ENCODE measurements at places on chromosomes 1 and 21.

GRCh38 chr1:19762175-19762779 lies 37.4 kb downstream of the TMCO4 start:
- DNase-seq, result peak; percentile 30

DNA sequence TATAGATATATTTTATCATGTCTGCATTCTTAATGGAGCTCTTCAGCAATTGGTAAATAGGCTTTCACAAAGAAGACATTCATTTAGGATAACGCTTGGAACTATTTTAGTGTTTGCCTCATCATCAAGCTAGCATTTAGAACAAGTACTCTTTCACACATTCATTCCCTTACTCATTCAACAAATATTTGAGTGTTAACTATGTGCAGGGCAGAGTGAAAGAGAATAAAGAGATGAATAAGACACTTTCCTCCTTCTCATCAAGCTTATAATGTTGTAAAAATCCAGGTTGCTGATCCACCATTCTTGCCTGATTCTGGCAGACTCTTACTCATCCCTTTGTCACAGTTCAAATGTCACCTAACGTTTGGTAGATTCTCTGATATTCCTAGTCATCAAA lies 386.3 kb upstream of the BEND5 start:
- no peak for DNase-seq

DNA sequence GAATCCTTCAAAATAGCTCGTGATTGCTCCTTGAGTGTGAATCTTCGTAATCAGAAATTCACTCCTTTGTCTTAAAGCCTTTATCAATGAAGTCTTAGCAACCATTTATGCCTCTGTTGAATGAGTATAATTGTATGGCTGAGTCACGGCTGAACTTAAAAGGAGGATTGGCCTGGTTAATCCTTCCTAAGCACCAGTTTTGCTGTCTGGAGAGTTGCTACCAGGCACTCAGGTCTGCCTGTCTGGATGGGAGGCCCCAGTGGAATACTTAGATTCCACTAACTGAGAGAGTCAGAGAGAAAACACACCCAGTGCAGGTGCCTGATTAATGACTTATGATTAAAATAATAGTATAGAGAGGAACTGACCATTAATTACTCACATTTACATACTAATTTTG lies 7.6 kb upstream of the HHAT start:
- no peak for DNase-seq

DNA sequence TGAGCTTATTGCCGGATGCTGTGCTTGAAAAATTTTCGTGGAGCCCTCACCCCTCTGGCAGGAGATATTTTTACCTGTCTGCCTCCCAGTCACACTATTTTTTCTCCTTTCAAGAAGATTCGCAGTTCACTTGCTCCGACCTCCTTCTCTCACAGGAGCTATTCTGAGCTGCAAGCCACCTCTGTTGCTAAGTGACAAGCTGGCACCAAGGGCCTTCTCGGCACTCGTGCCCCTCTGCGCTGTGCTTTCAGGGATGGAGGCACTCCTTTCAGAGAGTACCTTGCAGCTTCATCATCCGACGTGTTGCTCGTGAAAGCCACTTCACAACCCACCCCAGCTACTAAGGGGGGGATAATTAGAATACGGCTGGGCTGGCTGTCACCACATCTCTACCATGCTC lies 11.6 kb downstream of the SLC6A17 start:
- no peak for DNase-seq

DNA sequence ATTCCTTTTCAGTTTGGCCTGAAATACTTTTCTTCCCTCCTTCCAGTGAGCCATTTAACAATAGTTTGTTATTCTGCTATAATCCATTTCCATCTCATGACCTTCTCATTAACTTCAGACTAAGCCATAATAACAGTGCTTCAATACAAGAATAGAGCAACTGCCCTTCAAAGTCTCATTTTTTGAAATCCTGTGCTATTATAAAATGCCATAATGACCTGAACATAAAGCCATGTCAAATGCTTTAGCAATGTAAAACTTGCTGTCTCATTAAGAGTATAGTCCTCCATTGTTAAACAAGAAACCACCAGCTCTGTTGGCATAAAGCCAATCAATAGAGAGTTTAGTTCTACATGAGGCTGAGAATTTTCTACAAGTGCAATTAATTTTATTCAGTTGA lies 9.6 kb upstream of the PIGK start:
- no peak for DNase-seq

- peak; percentile 22 for DNase-seq
These were observed 6.1 kb upstream of the MTF1 start for GRCh38 chr1:37865348-37866120.

- DNase-seq, result no peak
These were observed 155.4 kb downstream of the URB2 start for GRCh38 chr1:229781453-229781852.

DNA sequence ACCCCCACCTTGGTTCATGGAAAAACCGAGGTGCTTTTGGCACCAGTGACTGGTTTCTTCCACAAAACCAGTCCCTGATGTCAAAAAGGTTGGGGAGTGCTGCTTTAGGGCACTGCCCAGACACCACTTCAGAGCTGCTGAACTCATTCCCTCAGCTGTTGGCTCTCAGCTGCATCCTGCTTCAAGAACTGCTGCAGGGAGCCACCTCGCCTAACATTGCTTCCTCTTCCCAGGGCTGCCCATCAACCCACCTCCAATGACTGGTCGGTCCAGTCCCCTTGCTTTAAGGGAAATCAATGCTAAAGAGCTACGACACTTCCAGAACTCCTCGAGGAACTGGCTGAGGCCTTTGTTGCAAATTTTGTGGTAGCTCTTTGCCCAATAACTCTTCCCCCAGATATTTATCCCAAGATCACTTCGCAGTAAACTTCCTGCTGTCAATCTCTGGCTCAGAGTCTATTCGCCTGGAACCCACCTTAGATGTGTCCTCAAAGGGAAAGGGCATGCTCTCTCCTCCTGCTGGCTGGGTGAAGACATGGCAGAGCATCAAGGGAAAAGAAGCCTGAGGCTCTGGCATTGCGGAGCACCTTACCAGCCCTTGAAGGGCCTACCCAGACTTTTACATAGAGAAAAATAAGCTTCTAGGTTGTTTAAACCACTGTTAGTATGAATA lies 29.0 kb downstream of the C1orf52 start:
- DNase-seq, result no peak

DNA sequence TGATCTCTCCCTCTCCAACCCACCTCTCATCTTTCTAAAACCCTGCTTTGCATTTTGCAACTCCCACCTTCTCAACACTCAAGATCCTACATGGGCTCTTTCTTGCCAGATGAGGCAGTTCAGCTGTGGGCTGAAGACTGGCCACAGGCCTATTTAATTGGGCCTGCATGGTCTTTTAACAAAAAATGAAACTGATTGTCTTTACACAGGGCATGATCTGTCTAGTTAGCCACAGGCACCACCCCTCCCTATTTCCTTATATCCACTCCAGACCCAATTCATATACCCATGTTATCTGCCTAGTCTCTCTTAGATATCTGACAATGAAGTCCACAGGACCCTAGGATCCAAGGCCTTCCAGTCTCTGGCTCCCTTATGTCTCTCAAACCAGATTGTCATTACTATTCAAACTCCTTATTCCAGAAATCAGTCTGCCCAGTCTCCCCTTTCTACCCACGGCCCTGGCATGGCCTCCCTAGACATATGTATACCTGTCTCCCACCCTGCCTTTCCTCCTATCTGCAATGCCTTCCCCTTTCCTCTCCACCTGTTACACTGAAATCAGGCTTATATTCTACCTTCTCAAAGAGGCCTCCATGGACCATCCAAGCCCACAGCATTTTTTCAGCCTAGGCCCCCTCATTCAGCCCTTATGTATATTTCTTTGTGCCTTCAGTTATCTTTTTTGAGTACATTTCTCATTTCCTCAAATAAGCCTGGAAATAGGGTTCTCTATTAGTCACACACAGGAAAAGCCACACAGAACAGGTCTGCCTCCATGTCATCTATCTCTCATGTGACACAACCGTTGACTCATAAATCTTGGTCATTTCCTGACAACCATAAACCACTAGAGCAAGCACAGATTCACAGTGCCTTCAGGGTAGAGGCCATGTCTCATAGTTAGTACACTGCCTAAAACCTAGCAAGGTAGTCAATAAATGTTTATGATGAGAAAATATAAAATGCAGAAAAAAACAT lies 39.0 kb downstream of the LPAR3 start:
- DNase-seq, result no peak

DNA sequence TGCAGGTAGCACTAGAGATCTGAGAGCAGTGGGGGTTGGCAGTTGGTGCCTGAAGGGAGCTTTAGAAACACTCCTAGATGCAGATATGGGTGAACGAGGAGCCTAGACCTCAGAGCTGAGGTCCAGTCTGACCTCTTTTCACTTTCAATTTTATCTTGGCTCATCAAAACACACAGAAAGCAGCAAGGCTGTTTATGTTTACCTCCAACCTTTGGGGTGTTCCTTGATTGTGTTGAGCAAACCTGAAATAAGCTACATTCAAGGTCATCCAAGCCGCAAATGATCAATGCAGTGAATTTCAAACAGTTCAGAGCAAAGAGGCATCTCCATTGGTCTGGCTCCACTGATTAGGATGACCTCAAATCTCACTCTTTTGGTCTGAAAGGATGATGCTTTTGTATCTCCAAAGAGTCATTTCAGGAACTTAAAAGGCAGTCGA lies 1.3 kb downstream of the LY9 start:
- DNase-seq, result no peak

DNA sequence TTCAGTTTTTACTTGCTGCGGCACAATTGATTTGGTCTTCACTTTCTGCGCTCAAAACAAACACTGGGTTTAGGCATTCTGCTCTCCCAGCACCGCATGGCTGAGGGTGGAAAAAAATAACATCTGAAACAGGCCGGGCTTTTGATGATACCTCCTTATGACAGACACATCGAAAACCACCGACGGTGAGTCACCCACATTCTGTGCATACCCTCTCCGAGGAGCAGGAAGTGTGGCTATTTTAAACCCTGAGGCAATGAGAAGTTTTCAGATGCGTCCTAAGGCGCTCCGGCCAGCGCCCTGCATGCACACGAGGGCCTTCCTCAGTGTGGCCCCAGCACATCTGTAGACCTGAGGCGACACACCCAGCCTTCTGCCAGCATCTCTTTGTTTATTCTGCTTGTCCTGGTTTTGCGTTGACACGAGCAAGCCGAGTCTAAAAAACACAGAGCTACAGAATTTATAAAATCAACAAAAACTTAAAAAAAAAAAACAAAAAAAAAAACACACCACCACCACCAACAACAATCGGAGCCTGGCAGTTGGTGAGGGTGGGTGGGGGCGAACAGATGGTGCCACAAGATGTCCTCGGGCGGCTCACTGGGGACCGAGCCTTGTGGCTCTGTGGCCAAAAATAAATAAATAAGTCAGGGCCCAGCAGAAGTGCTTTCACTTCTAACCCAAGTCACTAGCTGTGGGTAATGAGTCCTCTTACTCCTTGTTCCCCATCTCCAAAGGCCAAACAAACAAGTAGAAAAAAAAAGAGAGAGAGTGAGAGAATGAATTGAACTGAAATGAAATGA lies 162.6 kb upstream of the IRF2BP2 start:
- DNase-seq, result peak; percentile 79

DNA sequence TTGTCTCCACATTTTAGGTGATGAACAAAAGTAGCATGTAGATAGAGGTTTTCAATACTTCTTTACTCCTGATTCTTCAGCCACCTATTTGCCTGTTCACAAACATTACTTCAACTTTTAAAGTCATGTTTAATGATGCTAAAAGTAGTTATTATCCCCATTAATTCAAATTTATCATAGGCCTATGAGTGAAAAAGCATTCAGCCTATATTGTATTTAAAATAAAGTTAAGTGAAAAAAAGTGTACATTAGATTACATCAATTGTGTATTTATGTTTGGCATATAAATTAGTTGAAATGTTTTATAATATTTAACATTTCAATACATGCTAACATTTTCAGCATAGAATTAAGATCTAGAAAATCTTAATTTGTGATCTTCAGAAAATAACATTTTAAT lies 10.5 kb downstream of the CDKN2C start:
- DNase-seq, result no peak

DNA sequence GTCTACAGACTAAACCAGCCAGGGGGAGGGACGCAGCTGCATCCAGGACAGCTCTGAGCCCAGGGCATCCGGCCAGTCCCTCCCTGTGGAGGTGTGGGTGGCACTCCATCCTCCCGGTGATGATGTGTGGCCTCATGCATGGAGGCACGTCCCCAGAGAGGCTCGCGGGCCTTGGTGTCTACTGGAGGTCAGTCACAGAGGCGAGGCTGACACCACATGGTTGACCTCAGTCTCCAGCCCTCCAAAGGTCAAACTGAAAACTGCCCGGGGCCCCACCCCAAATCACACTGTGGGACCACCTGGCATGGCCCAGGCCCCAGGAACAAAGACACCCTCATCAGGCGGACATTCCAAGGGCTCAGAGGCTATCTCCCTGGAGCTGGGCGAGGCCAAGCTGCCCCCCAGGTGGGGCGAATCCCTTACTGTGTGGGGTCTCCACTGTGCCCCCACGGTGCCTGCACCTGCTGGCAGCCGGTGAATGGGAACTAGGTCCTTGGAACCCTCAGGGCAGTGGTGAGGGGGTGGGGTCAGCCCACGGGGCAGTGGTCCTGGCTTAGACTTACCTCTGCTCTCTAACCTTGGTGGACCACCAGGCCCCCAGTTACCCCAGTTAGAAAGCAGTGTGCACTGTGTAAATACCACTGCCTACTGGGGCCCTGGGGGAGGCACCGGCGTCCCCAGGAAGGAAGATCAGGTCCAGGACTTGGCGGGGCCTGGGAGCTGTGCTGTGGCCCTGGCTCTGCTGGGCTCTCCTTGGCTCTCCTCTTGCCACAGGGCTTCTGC lies 49.1 kb downstream of the TRPM2 start:
- DNase-seq, result no peak

- no peak for DNase-seq
These were observed 34.4 kb downstream of the PALMD start for GRCh38 chr1:99680270-99680669.

DNA sequence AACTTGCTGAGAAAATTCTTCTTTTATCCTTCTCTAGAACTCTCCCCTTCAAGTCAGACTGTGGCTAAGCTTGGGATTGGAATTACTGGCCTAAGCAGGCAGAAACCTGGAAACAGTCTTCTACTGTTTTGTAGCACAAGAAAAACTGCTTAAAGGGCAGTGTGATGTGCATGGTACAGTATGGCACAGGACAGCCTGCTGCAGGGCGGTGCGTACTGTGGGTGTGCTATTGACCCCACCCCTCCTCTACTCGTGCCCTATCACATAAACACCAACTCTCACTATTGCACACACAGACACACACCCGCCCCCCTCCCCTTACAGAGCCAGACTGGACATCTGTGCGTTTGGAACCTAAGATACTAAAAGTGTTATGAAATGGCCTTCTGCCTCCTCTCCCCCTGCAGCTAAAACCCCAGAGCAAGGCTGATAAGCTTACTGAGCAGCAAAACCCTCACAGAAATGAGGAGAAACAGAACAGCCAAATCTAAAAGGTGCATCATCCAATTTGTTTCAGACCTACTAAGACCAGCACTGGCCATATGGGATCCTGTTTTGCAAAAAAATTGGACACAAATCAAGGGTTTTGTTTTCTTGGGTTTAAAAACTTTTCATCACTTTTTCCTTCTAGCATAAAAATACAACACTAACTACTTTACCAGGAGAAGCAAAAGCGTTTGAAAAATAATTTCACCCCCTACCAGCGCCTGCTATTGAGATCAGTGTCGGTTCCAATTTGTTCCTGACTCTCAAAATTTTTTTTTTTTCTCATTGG lies 355.8 kb upstream of the LYPLAL1 start:
- DNase-seq, result no peak

- no peak for DNase-seq
These were observed 14.3 kb upstream of the FAM131C start for GRCh38 chr1:16087733-16088132.

- DNase-seq, result no peak
These were observed 61.3 kb upstream of the WDR26 start for GRCh38 chr1:224495866-224496265.
